ENCODE measurements at places on chromosomes 1 and 21.

DNA sequence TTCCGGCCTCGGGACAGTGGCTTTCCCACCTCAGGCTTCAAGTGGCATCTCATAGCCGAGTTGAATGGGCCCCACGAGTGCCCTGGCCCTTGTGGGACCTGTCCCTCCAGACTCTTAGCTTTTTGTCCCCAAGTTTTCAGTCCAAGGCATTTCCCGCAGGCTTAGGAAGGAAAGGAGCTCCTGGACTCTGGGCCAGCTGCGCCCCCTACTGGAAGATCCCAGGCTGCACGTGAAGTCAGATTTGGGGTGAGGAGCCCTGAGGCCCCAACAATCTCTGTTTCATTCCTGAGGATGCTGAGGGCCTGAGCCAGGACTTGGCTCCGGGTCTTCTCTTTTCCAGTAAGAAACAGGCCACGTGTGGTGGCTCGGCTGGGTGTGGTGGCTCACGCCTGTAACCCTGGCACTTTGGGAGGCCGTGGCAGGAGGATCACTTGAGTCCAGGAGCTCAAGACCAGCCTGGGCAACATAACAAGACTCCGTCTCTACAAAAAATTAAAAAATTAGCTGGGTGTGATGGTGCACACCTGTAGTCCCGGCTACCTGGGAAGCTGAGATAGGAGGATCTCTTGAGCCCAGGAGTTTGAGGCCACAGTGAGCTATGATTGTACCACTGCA lies 67.4 kb downstream of the ARHGEF10L start:
- peak; percentile 58 for DNase-seq

DNA sequence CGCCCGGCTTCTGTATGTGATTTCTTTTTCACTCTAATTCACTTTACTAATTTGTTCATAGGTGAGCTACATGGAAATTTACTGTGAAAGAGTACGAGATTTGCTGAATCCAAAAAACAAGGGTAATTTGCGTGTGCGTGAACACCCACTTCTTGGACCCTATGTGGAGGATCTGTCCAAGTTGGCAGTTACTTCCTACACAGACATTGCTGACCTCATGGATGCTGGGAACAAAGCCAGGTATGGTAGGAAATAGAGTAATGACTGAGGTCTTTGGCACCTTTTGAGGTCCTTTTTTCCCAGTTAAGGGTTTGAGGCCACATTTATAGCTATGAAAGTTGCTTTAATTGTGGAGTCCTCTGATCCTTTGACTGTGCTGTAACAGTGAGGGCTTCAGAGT lies 56.9 kb downstream of the KIF1B start:
- DNase-seq, result no peak

GRCh38 chr1:52906135-52906603 lies 15.4 kb downstream of the ECHDC2 start:
- no peak for DNase-seq

- DNase-seq, result no peak
These were observed 155.8 kb upstream of the DNAH14 start for GRCh38 chr1:224773646-224774045.

- no peak for DNase-seq
These were observed 368.4 kb upstream of the GREM2 start for GRCh38 chr1:240980342-240980741.

DNA sequence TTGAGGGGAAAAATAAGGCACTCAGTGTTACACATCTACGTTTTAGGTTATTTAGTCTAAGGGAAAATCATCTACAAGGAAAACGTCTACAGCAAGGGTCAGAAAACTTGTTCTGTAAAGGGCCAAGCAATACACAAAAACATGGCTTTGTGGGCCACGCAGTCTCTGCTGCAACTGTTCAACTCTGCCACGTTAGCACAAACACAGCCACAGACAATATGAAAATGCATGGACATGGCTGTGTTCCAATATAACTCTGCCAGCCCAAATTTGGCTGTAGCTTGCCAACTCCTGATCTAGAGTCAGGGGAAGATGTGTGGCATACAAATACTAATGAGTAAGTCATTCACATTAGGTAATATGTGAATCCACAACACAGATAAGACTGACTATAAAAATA lies 40.7 kb downstream of the COA6 start:
- DNase-seq, result no peak

GRCh38 chr21:25409978-25410377 lies 197.3 kb downstream of the MRPL39 start:
- DNase-seq, result no peak

DNA sequence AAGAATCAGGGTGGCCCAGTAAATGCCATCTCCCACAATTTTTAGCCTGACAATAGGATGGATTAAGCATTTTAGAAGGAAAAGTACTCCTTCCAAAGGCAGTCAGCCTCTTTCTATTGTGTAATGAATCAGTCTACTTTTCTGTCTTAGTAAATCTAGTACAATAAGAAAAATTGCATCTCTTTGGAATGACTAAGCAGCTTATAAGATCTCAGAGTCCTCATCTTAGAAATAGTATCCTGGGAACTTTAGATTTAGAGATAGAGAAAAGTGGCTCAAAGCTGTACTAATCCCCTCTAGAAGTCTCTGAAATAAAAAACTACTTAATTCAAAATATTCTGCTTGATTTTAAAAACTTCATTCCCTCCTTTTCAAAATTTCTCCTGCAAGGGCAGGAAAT lies 81.4 kb downstream of the SLC44A5 start:
- no peak for DNase-seq

- no peak for DNase-seq
These were observed 104.4 kb downstream of the EPHB2 start for GRCh38 chr1:22815043-22815365.

GRCh38 chr1:18666317-18666920 lies 35.8 kb downstream of the PAX7 start:
- no peak for DNase-seq

GRCh38 chr1:206839006-206839560 lies 26.3 kb upstream of the IL20 start:
- DNase-seq, result no peak

DNA sequence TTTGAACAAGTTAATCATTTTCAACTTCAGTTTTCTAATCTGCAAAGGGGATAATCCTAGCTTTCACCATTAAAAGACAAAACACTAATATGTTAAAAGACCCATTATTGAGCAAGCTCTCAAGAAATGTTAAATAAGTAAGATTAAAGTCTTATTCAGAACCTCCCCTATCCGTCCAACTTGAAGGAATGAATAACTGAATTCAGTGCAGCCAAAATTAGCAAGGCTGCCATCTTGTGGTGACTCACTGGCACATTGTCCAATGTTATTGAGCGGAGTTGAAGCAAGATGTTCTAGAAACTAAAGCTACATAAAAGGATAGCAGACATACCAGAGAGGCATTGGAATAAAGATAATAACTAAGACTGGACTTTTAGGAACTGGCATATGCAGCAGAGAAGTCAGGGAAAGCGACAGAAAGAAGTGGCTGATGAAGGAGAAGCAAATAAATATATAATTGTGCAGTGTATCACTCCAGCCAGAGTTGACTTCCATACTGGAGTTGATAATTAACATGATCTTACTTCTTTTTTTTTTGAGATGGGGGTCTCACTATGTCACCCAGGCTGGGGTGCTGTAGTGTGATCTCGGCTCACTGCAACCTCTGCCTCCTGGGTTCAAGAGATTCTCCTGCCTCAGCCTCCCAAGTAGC lies 8.2 kb upstream of the CAP1 start:
- DNase-seq, result no peak

DNA sequence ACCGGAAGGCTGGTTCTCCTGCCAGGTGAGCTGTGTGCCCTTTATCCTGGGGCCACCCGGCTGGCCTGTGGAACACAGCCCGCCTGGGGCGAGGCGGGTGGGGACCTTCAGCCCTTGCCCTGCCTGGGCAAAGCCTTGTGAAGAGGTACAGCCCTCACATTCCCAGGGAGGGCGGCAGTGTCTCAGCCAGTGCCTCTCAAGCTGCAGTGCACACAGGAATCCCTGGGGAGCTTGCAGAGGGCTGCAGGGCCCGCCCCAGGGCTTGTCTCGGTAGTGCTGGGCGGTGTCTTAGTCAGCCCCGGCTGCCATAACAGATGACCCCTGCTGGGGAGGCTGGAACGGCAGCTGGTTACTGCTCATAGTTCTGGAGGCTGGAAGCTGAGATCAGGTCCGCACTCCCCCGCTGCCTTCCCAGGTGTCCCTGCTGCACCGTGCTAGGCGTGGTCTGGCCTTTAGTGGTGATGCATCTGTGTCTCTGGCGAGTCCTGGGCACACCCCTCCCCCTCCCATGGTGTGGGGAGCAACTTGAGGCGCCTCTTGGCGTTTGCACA lies 12.6 kb downstream of the DFFB start:
- no peak for DNase-seq

- DNase-seq, result no peak
These were observed 61.9 kb downstream of the PRDM2 start for GRCh38 chr1:13761883-13762282.

DNA sequence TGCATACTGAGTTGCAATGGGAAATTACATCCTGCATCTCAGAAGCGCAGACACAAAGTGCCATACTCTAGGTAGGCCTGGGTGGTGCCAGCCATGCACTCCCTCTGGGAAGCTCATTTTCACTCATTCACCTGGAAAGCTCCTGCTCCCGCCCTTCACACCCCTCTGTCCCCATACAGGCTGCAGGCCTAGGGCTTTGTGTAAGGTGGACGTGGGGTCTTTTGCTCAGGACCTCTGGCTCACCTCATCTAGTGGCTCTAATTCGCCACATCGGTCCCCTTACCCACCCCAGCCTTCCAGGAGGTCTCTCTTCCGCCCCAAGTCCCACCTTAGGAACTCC lies 751 bp downstream of the MRPS15 start:
- DNase-seq, result no peak

DNA sequence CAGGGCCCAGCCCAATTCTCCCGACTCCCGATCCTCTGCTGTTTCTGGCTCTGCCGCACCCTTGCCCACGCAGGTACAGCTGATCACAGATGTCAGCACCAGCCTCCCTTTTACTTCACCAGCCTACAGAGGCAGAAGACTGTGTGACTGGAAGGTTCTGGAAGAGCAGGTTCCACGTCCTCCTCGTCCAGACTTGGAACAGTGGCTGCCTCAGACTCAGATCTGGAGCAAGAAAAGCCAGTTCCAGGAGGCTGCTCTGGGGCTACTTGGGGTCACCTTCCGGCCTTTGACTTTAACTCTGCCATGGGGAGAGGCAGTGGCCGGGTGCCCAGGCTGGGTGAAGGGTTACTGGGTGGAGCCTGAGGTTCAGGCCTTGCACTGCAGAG lies 16.1 kb upstream of the KLHDC7A start:
- no peak for DNase-seq

- DNase-seq, result no peak
These were observed 193.0 kb downstream of the URB2 start for GRCh38 chr1:229819091-229819490.

DNA sequence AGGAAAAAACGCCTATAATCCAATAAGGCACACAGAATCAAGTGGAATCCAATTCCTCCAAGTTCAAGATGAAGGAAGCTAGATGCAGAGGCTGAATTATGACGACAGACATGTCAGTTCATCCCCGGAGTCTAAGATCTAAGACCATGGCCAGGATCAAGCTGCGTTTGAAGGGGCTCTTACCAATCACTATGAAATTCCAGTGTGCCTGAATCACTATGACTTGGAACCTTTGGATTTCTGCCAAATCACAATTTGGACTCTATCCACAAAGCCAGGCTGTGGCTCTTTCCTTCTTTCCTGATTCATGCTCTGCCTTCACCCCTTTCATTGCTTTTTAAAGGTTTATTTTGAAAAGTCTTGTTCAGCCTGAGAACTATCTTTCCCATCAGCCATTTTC lies 17.1 kb downstream of the OLIG2 start:
- no peak for DNase-seq

DNA sequence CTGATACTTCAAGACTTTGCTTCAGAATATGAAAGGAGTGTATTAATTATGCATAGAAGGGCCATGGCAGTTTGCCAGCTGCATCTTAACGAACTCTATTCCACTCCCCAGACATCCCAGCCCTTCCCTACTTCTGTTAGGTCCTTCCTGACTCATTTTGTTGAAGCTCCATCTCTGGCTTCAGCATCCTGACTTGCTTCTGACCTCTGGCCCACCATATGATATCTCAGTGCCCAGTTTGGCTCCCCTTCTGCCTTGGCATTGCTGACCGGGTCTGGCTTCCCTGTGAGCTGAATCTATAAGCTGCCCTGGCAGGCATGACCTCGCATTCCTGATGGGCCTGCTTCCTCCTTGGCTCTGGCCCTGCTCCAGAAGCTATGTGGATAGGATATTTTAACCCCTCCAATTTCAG lies 27.6 kb upstream of the ARHGAP29 start:
- DNase-seq, result no peak

GRCh38 chr1:89706700-89707012 lies 73.7 kb downstream of the LRRC8C start:
- DNase-seq, result no peak

DNA sequence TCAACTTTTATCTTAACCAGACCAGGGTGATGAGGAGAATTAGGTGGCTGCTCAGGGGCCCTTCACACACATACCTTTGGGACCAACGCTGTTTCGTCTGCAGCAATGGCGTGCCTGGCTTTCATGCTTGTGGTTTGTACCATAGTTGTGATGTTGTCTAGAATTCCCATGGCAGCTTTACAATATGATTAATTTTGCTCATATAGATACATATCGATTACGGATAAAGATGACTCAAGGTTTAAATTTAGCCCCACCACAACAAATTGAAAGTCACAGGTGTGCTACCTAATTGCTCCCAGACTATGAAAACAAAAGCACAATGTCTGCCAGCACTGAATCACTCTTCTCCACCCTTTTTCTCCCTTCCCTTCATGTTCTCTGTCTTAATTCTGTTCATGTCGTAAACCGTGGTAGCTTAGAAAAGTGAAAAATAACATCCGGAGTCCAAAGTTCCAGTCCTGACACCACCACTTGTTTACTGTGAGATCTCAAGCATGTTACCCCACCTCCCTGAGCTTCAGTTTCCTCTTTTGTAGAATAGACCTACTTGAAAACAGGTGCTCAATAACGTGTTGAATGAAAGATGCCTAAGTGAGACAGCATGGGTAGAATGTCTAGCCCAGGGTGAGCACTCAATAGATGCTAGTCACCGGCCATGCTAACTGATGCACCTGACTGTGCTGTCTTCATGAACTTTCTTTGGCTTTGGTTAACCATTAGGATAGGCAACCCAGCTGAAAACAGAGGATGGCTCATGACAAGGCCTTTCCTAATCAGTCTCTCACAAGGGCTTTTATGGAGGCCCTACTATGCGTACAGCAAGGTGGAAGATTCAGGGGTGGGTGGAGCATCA lies 22.1 kb upstream of the JUN start:
- DNase-seq, result no peak

DNA sequence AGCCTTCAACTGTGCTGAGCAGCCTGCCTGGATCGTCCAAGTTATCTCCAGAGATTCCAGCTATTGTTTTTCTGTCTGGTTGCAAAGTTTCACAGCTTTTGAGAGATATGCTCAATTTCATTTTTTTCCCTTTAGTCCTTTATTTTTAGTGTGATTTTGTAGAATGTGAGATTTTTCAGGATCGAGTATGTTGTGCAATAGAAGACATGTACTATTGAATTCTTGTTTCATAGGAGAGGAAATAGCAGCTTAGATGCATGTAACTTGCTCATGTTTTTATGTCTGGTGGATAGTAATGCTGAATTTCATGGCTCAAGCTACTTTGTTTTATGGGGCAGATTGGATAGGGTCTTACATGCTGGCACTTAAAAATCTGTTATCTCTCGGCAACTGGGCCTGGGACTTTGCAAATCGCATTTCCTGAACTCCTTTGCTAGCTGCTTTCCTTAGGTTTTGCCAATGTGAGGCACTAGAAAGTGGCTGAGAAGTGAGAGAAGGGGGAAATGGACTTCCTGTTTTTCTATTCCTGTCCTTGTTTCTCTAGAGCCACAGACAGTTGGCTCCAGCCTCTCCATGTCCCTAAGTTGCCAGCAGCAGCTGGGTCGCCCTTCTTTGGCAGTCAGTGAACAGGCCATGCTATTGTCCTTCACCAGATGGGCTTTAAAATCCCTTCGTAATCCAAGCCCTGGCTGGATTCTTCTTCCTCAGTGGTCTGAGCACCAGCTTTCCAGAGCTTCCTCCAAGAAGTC lies 101.4 kb upstream of the PDE4B start:
- DNase-seq, result no peak

Data from GM12892 (cell line).